ENCODE measurements at places on chromosomes 12 and 14.

DNA sequence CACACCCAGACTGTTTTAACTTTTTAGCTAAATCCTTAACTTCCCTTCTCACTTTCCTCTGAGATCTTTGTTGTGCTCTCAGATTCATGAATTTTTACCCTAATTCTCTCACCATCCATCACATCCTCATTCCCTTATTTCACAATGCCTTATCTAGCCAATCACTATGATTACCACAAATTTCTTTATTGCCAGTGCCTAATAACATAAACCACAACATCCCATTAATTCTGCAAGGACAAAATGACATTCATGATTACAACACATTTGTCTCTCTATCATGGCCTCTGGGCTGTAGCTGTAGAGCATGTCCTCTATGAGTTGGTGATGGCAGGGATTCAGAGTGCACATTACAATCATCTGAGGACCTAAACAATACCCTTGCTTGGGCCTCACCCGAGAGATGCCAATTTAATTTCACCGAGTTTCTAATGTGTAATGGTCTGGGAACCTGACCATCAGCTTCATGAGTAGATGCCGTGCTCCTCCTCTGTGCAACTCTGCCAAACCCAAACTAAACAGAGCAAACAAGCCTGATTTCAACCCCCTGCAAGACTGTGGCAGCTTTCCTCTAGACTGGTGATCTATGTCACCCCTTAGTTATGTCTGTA, 99.3 kb downstream of the SPTSSA start:
- no peak for DNase-seq

DNA sequence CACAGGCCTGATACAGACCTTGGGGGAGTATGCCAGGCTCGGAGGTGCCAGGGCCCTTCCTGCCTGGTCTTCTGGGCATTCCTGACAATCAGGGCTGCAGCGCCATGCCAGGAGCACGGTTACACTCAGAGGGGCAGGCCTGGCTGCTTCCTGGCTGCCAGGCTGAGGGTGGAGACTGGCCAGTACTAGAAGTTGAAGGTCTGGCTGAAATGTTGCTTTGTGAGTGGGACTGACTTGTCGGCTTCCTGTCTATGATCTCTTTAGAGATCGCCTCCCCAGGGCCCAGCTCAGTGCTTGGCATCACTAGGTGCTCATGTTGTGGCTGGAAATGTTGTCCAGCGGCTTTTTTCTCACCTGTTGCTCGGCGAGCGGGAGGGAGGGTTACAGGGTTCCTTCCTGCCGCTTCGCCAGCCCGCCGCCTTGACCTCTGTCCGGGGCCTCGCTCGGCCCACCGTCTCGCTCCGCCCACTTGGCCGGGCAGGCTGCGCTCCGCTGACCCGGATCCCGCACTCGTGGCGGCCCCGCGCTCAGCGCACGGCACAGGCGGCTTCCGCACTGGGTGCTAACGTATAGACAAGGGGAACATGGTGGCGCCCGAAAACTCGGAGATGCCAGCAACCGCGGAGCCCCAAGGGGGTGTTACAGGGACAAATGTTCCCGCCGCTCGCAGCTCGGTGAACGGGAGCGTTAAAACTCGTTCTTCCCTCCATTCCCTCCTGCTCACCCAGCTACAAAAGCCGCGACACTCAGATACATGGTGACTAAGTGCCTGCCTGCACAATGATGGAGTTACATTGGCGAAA, 32.6 kb downstream of the PAPLN start:
- DNase-seq = no peak

DNA sequence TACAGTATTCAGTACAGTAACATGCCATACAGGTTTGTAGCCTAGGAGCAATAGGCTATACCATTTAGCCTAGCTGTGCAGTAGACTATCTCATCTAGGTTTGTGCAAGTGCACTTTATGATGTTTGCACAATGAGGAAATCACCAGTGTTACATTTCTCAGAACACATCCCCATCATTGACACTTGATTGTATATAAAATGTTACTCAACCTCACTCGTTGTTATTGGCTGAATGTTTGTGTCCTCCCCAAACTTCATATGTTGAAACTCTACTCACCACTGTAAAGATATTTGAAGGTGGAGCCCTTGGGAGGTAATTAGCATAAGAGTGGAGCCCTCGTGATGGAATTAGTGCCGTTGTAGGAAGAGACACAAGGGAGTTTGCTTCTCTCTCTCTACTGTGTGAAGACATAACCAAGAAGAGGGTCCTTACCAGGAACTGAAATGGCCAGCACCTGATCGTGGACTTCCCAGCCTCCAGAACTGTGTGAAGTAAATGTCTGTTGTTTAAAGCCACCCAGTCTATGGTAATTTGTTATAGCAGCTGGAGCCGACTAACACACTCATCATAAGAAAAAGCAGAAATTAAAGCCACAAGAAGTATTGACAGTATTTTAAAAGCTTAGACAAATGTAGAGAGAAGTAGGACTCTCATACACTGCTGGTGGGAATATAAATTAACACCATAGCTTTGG, 3.2 kb upstream of the MED13L start:
- no peak for DNase-seq

DNA sequence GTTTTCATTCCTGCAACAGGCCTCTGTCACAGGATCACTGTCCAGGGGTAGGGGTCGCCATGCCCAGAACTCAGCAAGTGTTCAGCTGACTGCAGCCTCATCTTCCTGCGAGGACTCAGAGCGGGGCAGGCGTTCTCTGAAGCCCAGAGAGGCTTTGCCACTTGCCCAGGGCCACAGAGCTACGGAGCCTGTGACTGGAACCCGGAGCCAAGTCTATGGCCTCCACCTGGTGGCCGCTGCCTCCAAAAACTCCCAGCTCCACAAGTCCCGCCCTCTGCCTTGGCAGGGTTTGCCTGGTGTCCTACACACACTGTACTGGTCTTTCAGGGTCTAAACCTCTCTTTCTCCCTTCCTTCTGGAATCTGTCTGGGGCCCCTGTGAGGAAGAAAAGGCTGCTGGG, 8.7 kb upstream of the PPP1R13B start:
- no peak for DNase-seq

DNA sequence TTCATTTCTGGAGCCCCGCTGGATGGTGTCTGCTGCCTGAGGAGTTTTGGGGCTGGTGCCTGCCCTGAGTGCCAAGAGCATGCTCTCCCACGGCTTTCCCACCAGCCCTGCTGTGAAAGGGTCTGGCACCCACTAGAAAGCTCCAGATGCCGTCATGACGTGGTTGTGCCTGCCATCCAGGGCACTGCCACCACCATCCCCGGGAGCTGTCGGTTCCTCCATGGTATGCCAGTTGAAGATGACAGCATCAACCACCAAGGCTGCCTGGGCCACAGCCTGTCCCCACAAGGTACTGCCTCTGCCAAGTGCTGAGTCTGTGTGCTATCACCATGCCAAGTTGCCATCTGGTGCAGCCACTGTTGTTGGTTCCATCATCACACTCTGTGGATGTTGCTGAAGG, 85.9 kb downstream of the TTC8 start:
- DNase-seq = no peak

DNA sequence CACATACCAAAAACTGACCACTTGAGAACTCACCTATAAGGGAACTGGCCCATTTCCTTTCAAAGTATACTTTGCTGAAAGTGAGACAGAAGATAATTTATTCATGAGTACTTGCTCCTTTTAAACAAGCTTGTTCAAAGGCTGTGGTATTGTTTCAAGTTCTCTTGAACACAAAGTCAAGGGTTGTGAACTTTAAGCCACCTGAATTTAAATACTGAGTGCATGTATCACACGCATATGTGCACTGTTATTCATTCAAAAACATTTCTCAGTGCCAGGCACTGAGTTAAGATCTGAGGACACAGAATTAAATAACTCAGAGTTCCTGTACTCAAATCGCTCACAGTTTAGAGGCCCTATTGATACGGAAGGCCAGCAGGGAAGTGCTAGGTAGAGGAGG, 19.1 kb upstream of the LDHB start:
- no peak for DNase-seq

- no peak for DNase-seq
Observed at GRCh38 chr12:58871556-58871955, 48.7 kb downstream of the LRIG3 start.

- no peak for DNase-seq
Observed at GRCh38 chr14:89654998-89655397, 238.0 kb upstream of the FOXN3 start.

- no peak for DNase-seq
Observed at GRCh38 chr14:89922031-89922907, 32.3 kb downstream of the EFCAB11 start.

GRCh38 chr12:64137117-64137516, 85.0 kb downstream of the KICS2 start:
- no peak for DNase-seq

DNA sequence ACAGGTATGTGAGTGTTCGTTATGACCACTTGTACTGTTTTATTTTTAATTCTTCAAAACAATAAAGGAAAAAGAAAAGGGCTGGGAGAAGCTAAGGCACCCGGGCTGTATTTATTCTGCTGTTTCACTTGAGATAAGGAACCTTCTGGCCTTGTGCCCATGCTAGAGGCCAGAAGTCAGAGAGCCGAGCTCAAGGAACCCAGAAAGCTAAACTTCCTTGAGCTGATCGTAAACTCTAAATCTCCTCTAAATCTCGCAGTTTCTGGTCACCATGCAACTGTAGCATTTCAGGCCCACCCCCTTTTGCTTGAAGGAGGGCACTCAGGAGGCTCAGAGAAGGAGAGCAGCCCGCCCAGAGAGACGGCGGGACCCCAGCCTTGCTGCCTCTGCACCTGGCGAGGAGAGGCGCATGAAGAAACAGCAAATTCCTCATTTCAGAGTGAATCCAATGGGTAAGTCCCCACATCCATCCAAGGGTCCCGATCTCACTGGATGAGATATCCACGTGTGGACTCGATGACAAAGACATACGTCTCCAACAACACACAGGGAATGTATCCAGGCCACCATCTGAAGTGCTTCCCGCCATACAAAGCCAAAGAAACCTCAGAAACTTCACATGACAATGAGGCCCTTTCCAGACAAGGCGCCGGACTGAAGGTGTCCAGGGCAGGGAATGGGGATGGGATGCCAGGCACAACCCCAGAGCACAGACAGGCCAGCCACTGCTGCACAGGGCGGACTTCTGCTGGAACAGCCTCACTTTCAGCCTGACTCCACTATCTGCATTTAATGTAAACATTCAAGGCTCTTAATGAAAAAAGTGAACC, 14.6 kb downstream of the CCDC88C start:
- DNase-seq = no peak

- no peak for DNase-seq
Observed at GRCh38 chr14:22542360-22542759, 46.7 kb downstream of the DAD1 start.
